GM23248 (cell line): ENCODE measurements at places on chromosomes 6 and 20.

DNA sequence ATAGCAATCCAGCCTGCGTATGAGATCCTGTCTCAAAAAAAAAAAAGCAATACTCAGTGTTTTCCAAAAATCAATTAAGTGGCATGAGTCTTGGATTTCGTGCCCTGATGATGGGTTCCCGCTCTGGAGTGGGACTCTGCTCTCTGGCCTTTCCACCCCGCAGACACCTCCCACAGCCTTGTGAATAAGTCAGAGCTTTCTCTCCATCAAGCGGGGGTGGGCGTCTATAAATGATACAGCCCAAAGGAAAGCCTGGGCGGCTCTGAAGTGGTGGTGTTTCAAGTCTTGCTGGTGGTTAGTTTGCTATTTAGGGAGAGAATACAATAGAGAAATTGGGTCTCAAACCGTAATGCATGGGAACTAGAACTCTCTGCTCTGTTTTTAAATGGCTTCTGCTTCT lies 52.5 kb upstream of the TAGAP start:
- no peaks in the 10 kb centered on the region for H3K4me1 ChIP-seq
- H3K27ac ChIP-seq: no peak overlapping the region
- DNase-seq: no peak
- H3K4me3 ChIP-seq: no peak overlapping the region
- no peaks in the 10 kb centered on the region for H3K36me3 ChIP-seq

DNA sequence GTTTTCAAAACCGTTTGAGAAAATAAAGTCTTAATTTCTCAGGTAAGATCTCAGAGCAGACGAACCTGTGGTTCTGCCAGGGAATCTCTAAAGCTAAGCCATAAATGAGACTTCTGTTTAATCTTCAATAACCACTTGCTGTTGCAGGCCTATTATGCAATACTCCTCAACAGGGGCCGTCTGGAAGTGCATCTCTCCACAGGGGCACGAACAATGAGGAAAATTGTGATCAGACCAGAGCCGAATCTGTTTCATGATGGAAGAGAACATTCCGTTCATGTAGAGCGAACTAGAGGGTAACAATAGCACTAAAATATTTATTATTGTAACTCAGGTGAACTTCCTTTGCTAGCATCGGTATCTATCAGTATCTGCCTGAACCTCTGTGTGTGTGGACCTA lies 223.7 kb downstream of the ARHGAP18 start:
- peaks cover 24% of the 10 kb centered on the region for H3K4me1 ChIP-seq
- H3K27ac ChIP-seq: no peak overlapping the region
- DNase-seq: no peak
- H3K4me3 ChIP-seq: no peak overlapping the region
- no peaks in the 10 kb centered on the region for H3K36me3 ChIP-seq
- no peaks in the 10 kb centered on the region for H3K27me3 ChIP-seq

DNA sequence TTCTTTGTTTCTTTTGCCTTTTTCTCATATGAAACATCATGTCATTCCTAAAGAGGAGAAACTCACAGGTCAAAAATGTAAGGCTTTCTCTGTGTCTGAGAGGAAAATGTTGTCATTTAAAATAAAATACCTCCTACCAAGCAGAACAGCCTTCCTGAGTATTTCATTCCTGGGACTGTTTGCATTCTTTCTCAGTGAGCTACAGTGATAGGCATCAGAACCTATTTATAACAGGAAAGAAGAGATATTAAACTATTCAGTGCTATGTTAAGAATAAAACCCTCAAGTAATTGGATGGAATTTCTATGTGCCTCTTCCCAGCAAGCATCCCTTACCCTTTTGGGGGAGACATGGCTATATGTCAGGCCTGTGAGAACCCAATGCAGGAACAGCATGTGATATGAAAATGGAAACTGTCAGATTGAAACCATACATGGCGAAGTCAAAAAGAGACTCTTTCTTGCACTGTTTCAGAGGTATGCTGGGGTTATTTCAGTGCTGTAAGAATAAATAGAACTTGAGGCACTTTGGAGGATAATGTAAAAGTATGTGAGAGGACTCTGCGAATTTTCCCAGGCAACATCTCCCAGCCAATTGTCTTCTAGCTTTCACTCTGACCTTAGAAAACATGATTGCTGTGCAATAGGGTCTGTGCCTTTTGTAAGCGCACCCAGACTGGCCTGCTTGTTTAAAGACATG lies 133.8 kb upstream of the CCN2 start:
- H3K4me1 ChIP-seq: peaks cover 48% of the 10 kb centered on the region
- no peaks in the 10 kb centered on the region for H3K36me3 ChIP-seq

GRCh38 chr20:2761885-2762284 lies 38.5 kb downstream of the CPXM1 start:
- H3K27ac ChIP-seq: no peak overlapping the region
- no peak overlapping the region for H3K4me3 ChIP-seq
- no peaks in the 10 kb centered on the region for H3K36me3 ChIP-seq
- no peaks in the 10 kb centered on the region for H3K4me1 ChIP-seq

GRCh38 chr6:15372932-15373331 lies 127.1 kb downstream of the JARID2 start:
- H3K27ac ChIP-seq: no peak overlapping the region
- no peaks in the 10 kb centered on the region for H3K27me3 ChIP-seq
- no peak overlapping the region for H3K4me3 ChIP-seq
- no peaks in the 10 kb centered on the region for H3K36me3 ChIP-seq
- H3K4me1 ChIP-seq: peaks cover 8% of the 10 kb centered on the region

GRCh38 chr6:133697666-133698065 lies 191.2 kb upstream of the TCF21 start:
- no peak for DNase-seq
- no peaks in the 10 kb centered on the region for H3K36me3 ChIP-seq
- no peak overlapping the region for H3K4me3 ChIP-seq
- no peaks in the 10 kb centered on the region for H3K4me1 ChIP-seq
